Small intestine (tissue), 16 donors: ENCODE measurements at places on chromosomes 6 and 20.
A peak's percentile ranks its signal among the peaks of the same experiment; 100 is the strongest.

DNA sequence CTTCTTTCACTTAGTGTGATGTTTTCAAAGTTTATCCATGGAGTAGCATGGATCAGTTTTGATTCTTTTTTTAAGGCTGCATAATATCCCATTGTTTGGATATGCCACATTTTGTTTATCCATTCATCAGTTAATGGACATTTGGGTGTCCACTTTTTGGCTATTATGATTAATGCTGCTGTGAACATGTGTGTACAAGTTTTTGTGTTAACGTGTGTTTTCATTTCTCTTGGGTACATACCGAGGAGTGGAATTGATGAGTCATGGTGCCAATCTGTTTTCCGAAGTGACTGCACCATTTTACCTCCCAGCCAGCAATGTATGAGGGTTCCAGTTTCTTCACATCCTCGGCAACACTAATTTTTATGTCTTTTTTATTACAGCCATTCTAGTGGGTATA, 78.4 kb upstream of the CCDC28A start:
- no peak for DNase-seq
- H3K36me3 ChIP-seq = no peaks in the 10 kb centered on the region
- no peak overlapping the region for H3K27ac ChIP-seq
- peaks cover 5% of the 10 kb centered on the region for H3K4me1 ChIP-seq
- no peaks in the 10 kb centered on the region for H3K27me3 ChIP-seq
- H3K4me3 ChIP-seq = no peak overlapping the region

- H3K27ac ChIP-seq = no peak overlapping the region
- H3K36me3 ChIP-seq = no peaks in the 10 kb centered on the region
- H3K4me1 ChIP-seq = no peaks in the 10 kb centered on the region
- no peak overlapping the region for H3K4me3 ChIP-seq
- peak; percentile 24 for DNase-seq
- H3K27me3 ChIP-seq = no peaks in the 10 kb centered on the region
These were observed 3.0 kb upstream of the GUCA1B start for GRCh38 chr6:42197555-42198362.

GRCh38 chr20:25223179-25223661, 24.7 kb upstream of the PYGB start:
- no peak overlapping the region for H3K4me3 ChIP-seq
- H3K27ac ChIP-seq = no peak overlapping the region
- H3K36me3 ChIP-seq = peaks cover 84% of the 10 kb centered on the region
- no peaks in the 10 kb centered on the region for H3K4me1 ChIP-seq

DNA sequence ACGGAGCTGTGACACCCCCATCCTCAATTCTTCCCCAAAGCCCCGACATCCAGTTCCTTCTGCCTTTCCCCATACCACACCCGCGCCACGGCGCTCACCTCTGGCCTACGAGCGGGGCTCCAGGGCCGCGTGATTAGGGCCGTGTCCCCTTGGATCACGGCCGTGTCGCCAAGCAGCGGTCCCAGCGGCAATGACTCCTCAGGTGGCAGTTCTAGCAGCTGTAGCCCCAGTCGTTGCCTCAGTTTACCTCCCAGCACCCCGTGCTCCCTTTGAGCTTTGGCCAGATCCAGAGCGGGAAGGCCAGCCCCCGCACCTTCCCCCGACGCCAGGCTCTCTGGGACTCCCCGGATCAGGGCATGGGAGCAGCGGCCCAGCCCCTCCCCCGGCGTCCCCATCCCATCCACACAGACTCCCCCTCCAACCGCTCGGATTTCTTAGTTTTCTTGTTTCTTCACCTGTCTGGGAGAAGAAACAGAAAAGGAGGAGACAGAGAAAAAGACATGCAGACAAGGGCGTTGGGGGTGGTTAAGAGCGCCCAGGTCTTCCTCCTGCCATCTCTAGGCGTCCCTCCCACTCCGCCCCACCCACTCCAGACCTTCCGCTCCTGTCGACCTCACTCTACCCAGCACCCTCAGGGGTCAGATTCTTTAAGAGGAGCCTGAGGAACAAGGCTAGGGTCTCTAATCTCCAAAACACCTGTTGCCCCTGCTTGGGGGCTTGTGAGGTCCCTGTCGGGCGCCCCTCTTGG, at the start of gene DDAH2:
Gene DDAH2 (minus strand): TSS at position 533 of the 748 bp plus-strand sequence. CDS start 138 bp downstream, at position 395.
- H3K27ac ChIP-seq = peak within 1 kb of the TSS; percentile 93
- peaks cover 6% of the 10 kb centered on the region for H3K4me1 ChIP-seq
- DNase-seq = no peak
- no peaks in the 10 kb centered on the region for H3K27me3 ChIP-seq
- peak within 1 kb of the TSS; percentile 68 for H3K4me3 ChIP-seq

DNA sequence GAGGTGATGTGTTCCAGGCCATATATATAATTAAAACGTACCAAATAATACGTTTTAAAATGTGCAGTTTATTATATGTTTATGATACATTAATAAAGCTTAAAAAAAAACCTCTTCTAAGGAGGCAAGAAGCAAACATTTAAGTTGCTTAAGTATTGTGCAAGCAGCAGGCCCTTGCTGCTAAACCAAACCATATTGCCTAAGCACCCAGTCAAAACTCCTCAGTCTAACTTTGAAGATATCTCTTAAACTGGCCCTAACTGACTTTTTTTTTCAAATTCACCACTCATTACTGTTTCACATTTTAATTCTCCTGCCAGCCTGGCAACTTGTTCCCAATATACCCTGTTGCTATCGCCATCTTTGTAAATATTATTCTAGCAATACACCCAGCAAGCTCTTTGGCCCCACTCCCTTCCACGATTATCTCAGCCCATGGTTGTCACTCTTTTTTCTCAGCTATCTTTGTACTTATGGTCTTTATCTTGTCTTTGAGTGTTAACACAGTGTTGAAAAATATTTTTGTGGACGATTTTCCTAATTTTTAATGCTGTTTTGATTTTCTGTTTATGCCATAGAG, 60.9 kb downstream of the C6orf58 start:
- no peak for DNase-seq
- H3K27ac ChIP-seq = no peak overlapping the region
- no peaks in the 10 kb centered on the region for H3K4me1 ChIP-seq
- no peaks in the 10 kb centered on the region for H3K27me3 ChIP-seq
